NCI-H2029 (cell line): ENCODE measurements at places on chromosomes 11 and 22.

DNA sequence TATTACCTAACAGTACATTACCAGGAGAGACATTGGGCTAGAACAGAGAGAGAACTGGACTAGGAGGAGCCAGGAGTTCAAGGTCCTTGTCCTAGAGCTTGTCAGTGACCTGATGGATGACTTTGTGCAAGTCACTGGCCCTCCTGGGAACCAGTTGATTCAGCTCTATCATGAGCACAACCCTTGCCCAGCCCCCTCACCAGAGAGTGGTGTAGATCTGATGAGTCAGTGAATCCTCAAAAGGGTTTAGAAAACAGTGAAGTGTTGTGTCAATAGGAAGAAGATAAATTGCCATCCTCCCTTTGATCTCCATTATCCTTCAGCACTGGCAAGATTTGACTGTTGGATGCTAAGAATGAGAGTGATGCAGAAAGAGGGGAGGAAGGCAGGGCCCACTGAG lies 24.3 kb downstream of the NEU3 start:
- DNase-seq: no peak

DNA sequence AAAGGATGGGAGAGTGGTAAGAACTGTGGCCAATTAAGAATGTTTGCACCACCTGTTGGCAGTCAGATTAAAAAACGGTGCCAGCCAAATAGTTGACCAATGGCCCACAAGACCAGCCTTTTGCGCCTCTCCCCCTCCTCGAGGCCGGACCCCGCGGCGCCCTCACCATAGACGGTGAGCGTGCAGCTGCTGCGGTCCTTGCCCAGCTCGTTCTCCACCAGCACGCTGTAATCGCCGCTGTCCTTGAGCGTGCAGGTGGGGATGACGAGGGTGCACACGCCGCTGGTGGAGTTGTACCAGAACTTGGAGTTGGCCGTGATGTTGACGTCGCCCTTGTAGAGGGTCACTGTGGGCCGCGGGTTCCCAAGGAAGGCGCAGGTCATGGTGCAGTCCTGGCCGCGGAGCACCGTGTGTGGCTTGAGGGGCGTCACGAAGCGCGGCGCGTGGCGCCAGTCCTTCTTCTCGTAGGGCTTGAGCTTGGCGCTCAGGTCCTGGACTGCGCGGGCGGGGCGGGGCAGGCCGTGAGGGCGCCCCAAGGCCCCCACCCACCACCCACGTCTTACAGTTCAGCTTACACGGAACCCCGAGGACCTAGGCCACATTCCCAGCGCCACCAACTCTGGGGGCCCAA lies 7.2 kb downstream of the TMEM86A start:
- DNase-seq: no peak

DNA sequence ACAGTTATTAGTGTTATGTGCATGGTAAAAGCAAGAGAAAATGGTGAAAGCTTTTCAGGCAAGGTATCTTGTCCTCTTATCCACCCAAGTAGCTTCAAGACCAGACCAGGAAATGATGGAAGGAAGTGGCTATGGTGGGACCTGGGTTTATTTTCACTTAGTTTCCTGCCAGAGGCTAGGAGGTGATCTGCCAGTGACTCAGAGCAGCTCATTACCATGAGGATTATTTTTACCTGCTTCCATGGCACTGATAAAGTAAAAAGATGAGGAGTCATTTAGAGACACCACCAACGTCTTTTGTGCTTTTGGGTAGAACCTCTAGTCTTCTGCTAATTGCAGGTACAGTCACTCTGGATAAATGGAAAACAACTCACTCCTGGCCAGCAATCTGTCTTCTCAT lies 339.9 kb upstream of the KIRREL3 start:
- no peak for DNase-seq

- DNase-seq: peak; percentile 4
Observed at GRCh38 chr22:40107851-40108378, 69.8 kb upstream of the TNRC6B start.

GRCh38 chr11:90243534-90243933 lies 20.7 kb upstream of the CHORDC1 start:
- DNase-seq: peak; percentile 17

- peak; percentile 64 for DNase-seq
Observed at GRCh38 chr11:4636962-4637661, at the start of gene OR51D1. Gene OR51D1 (plus strand): TSS chr11:4637477. CDS start chr11:4639791, 2,314 bp downstream.

- DNase-seq: peak; percentile 34
Observed at GRCh38 chr11:88478136-88478815, 140.7 kb upstream of the CTSC start.

- no peak for DNase-seq
Observed at GRCh38 chr11:2989551-2989950, 2.6 kb downstream of the NAP1L4 start.

GRCh38 chr22:35204807-35205775 lies 52.2 kb upstream of the HMGXB4 start:
- no peak for DNase-seq

DNA sequence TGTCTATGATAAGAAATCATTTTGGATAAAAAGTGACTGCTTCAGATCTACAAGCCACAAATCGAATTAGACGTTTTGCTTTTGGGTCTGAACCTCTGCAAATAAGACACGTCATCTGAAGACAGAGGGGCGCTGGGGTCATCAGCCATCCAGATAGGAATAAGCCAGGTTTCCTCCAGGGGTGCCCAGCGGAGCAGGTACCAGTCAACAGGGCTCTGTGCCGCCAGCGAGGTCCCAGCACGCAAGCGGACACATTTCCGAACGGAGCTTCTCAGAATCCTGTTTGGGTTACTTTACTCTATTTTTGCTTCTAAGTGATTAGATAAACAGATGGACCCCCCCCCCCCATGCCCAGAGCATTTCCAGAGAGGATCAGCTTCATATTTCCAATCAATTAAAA lies 873.8 kb downstream of the BRD1 start:
- no peak for DNase-seq

DNA sequence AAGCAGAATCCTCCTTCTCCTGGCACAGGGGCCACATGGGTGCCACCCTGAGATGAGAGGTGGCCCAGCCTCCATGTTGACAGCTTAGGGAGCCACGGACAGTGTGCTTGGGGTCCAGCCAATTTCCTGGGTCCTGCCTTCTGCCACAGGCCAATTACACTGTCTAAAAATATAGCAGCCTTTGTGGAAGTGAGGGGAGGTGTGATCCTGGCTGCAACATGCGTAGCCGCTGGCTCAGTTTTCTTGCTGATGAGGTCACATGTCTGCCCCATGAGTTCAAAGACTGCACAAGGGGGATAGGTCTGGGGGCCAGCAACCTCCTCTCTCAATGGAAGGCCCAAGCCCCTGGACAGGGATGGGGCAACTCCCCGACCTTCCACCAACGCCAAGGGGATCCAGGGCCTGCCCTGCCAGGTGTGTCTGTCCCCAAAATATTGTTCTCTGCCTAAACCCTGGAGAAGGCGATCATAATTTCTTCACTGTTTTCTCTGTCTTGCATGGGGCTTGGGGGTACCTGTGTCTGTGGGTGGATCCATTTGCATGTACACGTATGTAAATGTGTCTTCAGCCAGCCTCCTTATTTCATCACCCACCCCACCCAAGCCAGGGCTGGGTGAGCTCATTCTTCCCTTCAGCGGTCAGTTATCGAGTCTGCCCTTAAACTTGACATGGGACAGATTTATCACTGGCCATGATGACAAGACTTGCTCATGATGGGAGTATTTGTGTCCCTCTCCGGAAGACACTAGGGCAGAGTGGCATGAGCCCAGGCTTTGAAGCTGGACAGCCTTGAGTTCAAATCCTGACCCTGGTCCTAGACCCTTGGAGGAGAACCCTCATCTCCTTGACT lies 59.4 kb downstream of the OTOG start:
- no peak for DNase-seq

GRCh38 chr22:39898997-39899396 lies 1.9 kb upstream of the GRAP2 start:
- DNase-seq: no peak

DNA sequence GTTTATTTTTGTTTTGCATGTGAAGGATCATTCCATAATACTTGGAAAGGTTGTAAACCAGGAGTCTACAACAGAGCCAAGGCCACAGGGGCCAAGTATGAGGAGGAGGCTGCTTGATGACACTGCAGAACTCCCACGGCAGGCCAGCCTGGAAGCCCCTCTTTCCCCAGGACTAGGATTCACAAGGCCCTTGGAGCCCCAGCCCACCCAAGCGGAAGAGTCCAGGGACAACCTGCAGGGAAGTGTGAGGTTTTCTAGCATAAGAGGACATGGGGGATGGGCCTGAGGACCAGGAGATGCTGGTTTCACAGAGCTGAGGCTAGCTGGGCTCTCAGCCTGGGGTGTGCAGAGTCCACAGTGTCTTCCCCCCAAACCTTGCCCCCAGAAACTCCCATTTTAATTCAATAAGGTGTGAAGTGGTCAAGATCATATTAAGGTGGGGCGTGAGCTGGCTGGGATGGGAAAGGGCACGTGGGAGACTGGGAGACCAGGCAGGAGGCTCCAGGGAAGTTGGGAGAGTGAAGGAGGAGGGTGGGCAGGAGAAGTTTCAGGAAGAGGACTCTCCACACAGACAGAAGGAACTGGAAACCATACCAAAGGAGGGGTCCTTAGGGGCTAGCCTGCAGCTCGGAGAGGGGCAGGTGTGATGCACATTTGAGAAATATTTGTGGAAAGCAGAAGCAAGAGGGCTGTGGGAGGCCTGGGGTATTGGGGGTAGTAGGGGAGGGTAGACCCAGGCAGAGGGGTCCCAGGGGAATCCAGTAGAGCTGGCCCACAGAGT lies 12.4 kb downstream of the GNAZ start:
- DNase-seq: no peak

DNA sequence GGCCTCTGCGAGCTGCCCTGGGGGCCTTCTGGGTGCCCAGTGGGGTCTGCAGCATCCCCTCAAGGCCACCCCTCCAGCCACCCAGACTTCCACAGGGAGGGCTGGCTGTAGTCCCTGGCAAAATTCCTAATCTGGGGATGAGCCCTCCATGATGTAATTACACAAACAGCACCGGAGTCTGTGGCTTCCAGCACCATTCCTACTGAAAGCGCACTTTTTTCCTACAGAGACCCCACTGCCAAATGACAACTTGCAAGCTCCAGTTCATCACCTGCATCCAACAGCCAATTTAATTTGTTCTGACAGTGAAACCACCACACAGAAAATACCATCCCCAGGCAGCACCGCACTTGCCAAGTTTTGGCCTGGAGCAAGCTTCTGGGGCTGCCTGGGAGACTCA lies 70.4 kb downstream of the TRMU start:
- no peak for DNase-seq

DNA sequence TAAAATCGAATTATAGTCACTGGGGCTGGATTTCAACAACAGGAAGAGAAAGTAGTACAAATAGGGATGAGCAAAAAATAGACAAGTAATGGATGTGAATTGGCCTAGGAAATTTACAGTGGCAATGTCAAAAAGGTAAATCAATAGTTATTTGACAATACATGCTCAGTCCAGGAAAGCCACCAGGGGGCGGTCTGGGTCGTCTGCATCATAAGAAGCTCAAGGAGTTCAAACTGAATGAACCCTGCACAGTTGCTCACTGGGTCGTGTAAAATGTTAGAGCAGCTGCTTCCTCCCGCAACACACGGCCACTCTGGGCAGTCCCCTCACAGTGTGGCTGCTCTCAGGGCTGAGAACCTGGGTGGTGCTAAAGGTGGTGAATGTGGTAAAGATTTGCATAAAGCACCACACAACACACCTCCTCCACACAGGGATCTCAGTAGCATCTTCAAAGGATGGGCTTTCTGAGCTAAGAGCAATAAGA lies 85.9 kb downstream of the ZNF280B start:
- peak; percentile 42 for DNase-seq

GRCh38 chr11:47183969-47184368 lies 2.3 kb downstream of the PACSIN3 start:
- DNase-seq: no peak

GRCh38 chr11:36945384-36945783 lies 347.3 kb upstream of the RAG2 start:
- no peak for DNase-seq
